ENCODE measurements at places on chromosomes 3 and 15.

DNA sequence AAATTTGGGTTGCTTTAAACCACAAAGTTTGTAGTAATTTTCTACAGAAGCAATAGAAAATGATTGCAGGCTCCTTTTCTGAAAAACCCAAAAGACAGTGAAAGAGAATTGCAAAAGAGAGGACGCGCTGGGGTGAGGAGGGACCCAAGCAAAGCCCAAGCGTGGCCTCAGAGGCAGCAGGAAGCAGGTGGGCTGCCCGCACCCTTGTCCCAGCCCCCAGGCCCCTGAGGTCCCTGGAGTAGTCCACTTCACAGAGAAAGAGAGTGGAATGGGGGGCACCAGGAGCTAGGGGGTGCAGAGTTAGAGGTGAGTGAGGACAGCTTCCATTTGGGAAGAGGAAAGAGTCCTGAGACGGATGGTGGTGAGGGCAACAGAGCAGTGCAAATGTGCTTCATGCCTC, 11.6 kb downstream of the DNAJB8 start:
- no peak for DNase-seq

GRCh38 chr15:78969687-78970349, 25.0 kb upstream of the CTSH start:
- peak; percentile 32 for DNase-seq

GRCh38 chr15:95259965-95260364, 1028.6 kb downstream of the MCTP2 start:
- no peak for DNase-seq

GRCh38 chr3:177595530-177596188, 398.4 kb upstream of the TBL1XR1 start:
- peak; percentile 61 for DNase-seq

- DNase-seq: no peak
These were observed 2.0 kb upstream of the SLC24A1 start for GRCh38 chr15:65619626-65620290.
